ENCODE measurements at places on chromosomes 5 and 9.
A peak's percentile ranks its signal among the peaks of the same experiment; 100 is the strongest.

DNA sequence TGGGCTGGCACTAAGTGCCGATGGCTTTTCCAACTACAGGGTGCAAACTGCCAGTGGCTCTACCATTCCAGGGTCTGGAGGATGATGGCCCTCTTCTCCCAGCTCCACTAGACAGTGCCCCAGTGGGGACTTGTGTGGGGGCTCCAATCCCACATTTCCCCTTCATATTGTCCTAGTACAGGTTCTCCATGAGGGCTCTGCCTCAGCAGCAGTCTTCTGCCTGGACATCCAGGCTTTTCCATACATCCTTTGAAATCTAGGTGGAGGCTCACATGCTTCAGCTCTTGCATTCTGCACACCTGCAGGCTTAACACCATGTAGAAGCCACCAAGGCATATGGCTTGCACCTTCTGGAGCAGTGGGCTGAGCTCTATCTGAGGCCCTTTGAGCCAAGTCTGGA lies 70.3 kb downstream of the TSSK1B start:
- DNase-seq: no peak

GRCh38 chr5:160298189-160298588 lies 14.2 kb downstream of the CCNJL start:
- no peak for DNase-seq

- no peak for DNase-seq
Measured at GRCh38 chr5:72648480-72648879, 141.3 kb upstream of the ZNF366 start.

GRCh38 chr5:53002491-53002890 lies 13.3 kb downstream of the ITGA2 start:
- DNase-seq: no peak

DNA sequence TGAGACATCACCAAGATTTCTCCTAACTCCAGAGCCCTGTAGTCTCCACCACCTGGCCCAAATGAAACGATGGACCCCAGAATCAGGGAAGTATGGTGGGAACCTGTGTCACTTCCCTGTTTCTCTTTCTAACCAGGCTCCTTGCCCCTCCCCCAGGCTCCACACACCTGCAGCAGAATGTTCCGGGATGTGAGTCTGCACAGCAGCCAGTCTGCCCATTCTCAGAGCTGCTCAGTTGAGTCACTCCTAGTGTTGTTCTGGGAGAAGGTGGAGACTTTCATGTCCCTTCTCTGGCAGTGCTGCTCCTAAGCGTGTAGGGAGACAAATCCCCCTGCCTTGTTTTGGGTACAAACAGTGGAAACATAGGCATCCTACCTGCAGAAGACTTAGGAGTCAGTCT lies 76.0 kb upstream of the XPA start:
- DNase-seq: no peak

DNA sequence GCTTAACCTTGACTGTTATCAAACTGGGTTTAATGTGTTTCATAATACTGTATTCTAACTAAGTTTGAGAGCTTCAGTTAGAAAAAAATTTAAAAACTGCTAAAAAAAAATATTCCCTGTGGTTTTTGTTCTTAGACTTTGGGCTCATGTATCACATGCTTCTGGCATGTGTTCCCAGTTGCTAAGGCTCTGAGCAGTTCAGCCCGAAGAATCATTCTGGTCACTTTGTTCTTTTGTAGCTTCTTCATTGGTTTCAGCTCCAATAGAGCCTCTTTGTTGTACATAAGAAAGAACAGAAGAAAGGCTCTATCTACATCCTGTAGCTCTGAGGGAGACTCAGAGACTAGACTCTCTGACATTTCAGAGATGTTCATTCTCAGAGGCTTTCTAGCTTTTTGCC lies 25.6 kb downstream of the KCNN2 start:
- no peak for DNase-seq

GRCh38 chr9:92642041-92642451 lies 27.9 kb downstream of the IPPK start:
- DNase-seq: no peak

DNA sequence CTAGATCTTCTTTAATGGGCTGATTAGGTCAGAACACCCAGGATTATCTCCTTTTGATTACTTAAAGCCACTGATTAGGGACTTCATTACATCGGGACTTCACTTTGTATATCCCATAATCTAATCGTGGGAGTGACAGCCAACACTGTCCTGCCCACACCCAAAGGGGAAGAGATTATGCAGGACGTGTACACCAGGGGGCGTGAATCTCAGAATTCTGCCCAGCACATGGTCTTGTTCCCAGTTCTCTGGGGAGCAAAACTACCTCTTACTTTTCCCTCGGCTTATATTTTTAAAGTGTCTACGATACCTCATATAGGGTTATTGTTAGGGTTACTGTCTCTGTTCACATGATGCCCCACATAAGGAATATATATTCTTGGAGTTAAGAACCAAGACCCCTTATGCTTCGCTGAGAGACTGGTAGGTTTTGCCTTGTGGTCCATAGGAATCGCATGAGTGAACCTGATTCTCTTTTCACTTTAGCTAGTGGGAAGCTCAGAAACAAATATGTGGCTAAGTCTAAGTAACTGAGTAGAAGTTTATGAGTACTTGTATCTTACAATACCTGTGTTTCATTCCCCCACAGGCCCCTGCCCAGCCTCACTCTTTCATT lies 192.7 kb downstream of the GNA14 start:
- peak; percentile 50 for DNase-seq

DNA sequence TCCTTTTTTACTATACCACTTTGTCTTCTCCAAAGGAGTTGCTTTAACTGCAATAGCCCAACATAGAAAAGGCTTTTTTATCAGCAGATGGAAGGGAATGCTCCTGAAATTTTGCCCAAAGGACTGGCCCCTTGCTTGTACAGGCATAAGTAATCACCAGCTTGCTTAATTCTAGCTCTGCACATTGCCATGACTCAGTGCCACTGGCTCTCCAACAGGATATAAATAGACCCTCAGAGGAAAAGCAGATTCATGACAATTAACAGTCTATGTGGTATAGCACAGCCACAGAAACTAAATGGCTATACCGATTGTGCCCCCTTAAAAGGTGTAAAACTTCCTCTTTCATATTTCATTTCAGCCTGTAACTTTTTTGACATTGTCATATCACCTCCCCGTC lies 227.0 kb downstream of the ZNF608 start:
- no peak for DNase-seq

DNA sequence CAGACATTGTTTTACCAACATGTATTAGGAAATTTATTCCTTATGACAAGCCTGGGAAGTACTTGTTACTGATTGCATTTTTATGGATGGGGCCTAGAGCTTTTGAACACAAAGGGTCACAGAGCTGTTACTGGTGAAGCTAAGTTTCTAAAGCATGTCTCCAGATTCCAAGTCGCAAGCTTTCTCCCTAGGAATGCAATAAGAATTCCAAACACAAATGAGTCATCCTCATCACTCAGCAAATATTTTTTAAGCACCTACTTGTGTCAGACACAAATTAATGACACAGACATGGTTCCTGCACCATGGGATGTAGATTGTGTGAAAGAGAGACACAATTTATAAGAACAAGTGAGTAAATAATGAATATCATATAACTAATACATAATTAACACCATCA lies 11.0 kb upstream of the SH3RF2 start:
- no peak for DNase-seq

DNA sequence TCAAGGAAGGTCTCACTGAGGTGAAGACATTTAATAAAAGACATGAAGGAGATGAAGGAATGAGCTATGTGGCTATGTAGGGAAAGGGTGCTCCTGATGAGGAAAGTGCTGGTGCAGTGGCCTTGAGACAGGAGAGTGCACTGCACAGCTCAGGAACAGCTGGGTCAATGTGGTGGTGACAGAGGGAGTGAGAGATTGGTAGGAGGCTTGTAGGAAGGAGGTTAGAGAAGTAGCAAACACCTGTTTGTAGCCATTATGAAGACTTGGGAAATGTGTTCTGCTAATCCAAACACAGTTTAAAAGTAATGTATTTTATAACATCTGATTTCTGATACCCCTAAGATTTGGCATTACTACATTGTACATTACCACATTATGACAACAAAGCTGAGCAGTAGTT lies 115.1 kb upstream of the MTAP start:
- DNase-seq: no peak

- no peak for DNase-seq
Measured at GRCh38 chr5:153636670-153637451, 146.4 kb downstream of the GRIA1 start.
